ENCODE measurements at places on chromosomes 1 and 21.

GRCh38 chr21:23099185-23099584, 2101.0 kb downstream of the NCAM2 start:
- DNase-seq, result no peak

DNA sequence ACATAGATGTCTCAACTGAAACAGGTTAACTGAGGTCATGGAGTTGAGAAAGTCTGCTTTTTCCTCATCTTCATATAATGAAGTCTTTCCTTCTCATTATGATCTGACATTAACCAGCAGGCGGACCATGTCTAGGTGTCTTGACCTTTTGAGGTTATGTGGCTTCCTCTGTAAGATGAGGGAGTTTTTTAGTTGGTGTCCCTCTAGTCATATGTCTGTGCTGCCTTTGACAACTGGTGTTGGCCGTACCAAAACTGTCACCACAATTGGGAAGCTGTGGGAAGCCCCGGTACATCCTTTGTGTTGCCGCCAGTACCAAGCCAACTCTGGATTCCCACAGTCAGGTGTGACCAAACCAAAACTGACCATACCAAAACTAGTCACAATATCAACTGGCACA, 105.1 kb downstream of the PBX1 start:
- no peak for DNase-seq

- DNase-seq, result peak; percentile 23
These were observed 667 bp downstream of the TMEM50B start for GRCh38 chr21:33478935-33479678.

- DNase-seq, result no peak
These were observed 368.2 kb downstream of the USH2A start for GRCh38 chr1:216055004-216055403.

DNA sequence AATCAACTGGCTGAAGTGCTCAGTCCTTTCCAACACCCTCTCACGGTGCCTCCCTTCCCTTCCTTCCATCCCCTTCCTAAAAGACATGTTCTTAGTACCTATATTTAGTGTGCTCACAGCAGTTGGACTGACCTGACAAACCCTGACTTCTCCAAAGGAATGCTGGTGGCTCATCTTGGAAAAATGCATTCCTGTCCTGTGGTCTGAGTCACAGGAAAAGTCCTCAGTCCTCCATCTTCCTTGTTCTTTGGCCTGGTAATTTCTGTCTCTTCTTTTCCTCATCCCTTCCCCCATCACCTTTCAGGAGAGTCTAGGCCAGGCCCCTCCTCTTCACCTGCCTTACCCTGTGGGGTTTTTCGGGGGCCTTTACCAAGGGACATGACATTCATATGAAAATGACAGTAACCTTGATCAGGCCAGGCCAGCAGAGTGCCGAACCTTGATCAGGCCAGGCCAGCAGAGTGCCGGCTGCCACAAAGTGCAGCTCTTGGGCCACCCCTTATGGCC, 7.2 kb downstream of the ATP1B1 start:
- no peak for DNase-seq

GRCh38 chr1:117556341-117556740, 49.5 kb upstream of the TENT5C start:
- no peak for DNase-seq

GRCh38 chr1:8560611-8561544, 243.0 kb downstream of the SLC45A1 start:
- no peak for DNase-seq

DNA sequence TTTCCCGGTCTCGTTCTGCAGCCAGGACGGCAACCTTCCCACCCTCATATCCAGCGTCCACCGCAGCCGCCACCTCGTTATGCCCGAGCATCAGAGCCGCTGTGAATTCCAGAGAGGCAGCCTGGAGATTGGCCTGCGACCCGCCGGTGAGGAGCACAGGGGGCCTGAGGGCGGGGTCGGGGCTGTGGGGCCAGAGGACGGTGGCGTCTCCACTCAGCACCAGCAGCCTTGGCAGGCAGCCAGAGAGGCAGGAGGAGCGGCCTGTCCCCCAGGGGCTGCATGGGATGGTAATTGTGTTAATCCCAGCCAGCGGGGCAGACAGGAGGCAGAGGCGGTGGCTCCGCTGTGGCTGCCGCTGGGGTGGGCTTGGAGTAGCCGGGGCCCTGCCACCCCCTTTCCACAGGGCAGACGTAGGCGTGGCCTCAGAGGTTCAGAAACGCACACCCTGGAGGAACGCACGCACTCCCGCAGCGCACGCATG, 12.1 kb downstream of the SAMD11 start:
- no peak for DNase-seq

DNA sequence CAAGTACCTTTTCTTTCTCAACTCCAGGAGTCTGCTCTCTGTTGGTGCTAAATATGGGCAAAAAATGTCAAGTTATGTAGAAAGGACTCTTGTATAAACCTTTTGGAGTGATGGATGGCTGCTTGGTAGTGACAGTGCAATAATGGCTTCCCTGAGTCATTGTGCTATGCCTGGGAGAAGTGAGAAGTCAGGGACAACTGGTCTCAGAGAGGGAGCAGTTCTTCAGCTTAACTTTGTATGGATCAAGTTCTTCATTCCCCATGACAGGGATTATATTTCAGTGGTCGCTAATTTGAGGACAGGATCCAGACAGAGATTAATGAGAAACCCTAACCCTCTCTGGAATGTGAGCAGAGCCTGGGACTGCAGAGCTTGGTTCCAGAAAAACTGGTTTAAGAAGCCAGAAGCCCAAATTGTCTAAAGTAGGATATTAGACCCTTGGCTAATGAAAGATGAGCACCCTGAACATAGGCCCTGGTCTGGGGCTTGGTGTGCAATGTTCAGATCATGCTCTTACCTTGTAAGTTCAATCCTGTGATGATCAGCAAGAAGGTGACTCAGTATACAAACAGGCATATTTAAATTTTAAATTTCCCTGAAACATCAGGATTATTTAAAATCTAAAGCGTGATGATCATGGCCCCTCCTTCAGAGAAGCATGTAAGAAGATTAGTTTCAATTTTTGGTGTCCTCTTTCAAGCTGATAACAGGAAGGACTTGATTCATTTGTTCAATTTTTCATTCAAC, 50.9 kb downstream of the NTMT2 start:
- DNase-seq, result no peak

DNA sequence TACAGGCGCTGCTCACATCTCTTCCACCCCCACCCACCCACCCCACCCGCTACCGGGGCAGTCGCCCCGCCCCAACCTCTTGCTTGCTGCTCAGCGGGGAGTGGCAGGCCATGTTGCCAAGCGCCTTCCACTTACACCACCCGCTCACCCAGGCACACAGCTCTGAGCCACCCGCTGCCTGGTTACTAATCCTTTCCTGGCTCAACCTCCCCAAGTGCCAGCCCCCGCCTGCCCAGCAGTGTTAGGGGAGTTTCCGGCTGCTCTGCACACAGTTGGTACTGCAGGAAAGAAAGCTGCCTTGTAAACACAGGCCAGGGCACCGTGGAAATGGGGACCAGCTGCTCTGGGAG, 56.2 kb downstream of the LACTBL1 start:
- DNase-seq, result no peak

DNA sequence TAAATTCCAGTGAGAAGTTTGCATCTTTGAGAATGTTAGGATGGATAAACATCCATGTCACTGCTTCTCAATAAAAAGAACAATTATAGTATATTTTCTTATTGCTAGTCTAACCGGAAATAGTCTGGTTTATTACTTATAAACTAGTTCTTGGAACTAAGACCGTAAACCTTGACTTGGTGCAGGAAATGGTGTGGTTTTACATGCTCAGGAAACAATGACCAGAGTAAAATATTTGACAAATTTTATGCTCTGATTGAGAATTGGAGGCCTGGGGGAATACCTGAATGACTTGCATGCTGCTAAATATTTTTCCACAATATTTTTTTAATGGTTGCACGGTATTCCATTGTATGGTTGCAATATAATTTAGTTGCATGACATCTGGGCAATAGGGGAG, 76.3 kb downstream of the XCL2 start:
- DNase-seq, result no peak

GRCh38 chr1:54380290-54380882, 25.8 kb downstream of the SSBP3 start:
- no peak for DNase-seq

DNA sequence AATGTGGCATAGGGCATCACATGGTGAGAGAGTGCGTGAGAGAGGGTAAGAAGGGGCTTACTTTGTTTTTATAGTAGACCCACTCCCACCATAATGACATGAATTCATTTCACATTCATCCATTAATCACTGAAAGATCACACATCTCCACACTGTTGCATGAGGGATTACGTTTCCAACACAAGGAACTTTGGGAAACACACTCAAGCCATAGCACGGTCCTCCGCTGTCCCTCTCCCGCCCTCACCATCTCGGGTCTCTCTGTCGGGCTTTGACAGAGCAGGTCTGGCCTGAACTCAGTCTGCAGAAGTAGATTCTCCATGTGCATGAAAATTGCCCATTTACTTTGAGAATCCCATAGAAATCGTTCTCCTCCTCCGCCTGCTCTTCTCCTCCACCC, 312.2 kb downstream of the MATN1 start:
- no peak for DNase-seq

DNA sequence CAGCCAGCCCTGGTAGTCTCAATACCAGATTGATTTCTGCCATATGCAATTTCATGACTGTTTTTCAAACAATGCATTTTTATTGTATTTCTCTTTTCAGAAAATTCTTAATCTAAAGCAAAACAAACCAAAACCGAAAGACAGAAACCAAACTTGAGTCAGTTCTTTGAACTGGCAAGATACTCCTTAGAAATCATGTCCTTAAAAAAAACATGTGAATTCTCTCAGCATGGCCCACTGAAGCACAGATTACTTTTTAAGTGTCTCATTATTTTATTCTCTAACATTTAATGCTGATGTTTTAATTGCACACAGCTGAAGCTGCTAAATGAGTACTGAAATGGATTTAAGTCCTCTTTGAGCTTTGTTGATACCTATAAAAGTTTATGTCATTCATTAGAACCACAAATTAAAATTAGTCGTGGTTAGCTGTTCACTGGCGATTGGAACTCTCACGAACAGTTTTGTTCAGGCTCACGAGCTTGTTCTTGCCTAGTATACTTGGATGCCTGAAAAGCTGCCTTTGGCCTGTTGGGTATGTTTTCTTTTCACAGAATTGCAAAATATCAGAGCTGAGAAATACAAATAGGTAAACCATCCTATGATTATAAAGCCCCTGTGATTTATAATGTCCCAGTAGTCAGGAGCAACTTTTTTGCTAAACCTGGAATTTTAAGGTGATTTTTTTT, 87.5 kb downstream of the CAMTA1 start:
- no peak for DNase-seq

GRCh38 chr21:45910155-45910547, 71.4 kb upstream of the COL6A1 start:
- DNase-seq, result no peak

- no peak for DNase-seq
These were observed 69.5 kb downstream of the NTMT2 start for GRCh38 chr1:170215072-170215885.

GRCh38 chr1:33057095-33057494, 20.4 kb upstream of the AK2 start:
- DNase-seq, result no peak

- DNase-seq, result no peak
These were observed 88.5 kb downstream of the NPHP4 start for GRCh38 chr1:5903680-5904079.

DNA sequence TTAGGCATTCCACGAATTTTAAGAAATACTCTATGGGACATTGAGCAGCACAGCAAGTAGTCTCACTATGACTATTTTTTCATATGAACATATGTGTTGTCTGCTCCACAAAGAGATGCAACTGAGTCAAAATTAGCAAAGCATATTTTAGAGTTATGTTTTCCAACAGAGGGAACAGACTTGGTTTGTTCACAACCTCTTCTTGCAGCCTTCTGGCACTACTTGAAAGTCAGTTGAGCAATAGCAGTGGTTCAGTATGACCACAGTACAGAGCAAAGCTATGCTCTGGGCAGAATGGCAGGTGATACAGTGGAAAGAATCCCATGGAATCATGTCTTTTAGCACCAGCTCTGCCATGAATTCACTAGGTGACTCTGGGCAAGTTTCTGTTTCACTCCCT, 5.2 kb downstream of the CCN1 start:
- no peak for DNase-seq

- DNase-seq, result no peak
These were observed 32.2 kb upstream of the PCBP3 start for GRCh38 chr21:45611296-45611695.

DNA sequence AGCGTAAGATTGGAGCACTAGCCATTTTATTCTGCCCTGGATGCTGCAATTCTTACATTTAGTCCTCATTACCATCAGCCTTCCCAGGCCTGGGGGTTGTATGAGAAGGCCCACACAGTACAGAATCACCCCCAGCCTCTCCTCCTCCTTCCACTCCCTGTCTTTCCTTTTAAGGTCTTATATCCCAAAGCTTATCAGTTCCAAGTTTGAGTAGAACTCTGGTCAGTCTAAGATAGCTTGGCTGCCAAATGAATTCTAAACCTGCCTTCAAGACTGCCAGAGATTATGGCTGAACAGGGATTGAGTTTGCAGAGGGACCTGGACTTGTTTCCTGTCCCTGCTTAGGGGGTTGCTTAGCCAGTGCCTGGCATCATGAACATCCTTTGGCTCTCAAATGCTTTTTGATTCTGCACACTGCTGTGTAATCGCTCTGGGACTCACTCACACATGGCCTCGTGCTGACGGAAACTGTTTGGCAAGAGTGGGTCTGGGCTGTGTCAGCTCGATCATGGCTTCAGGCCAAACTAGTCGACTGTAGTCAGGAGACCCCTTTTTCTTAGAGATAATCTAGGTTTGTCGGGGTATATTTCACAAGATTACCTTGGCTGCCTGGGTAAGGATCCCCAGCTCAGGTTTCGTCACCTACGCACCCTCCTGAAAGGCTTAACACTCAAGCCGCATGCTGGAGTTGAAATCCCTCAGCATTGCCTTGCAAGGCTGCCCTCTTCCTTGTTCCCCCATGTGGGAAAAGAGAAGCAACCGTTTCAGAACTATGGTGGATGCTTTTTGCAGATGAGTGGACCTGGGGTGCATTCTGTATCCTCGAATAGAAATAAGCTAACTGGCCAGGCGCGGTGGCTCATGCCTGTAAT, 252.6 kb downstream of the NFIA start:
- DNase-seq, result no peak

GRCh38 chr1:102241431-102242338, 245.0 kb upstream of the OLFM3 start:
- DNase-seq, result no peak

- DNase-seq, result no peak
These were observed 190.4 kb downstream of the ZBTB18 start for GRCh38 chr1:244241438-244241837.

DNA sequence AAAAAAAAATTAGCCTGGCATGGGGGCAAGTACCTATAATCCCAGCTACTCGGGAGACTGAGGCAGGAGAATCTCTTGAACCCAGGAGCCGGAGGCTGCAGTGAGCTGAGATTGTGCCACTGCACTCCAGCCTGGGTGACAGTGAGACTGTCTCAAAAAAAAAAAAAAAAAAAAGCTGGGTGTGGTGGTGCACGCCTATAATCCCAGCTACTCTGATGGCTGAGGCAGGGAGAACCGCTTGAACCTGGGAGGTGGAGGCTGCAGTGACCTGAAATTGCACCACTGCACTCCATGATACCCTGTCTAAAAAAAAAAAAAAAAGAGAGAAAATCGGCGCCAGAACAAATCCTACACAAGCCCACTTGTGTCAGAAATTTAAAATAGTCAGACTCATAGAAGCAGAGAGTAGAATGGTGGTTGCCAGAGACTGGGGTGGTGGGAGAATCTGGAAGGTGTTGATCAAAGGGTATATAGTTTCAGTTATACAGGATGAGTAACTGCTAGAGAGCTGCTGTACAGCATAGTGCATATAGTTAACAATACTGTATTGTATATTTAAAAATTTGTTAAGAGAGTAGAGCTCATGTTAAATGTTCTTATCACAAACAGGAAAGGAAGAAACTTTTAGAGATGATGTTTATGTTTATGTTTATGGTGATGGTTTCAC, 9.6 kb downstream of the DIP2A start:
- DNase-seq, result no peak

- no peak for DNase-seq
These were observed 64.1 kb downstream of the KIFAP3 start for GRCh38 chr1:170010443-170010842.

Measured in stimulated activated CD4-positive, alpha-beta T cell treated with anti-CD3 and anti-CD28 coated beads, Interleukin-15, amount 100 ng/mL, for 48 hours (primary cell).